Fibroblast of skin of abdomen (primary cell): ENCODE measurements at places on chromosomes 4 and X.
A peak's percentile ranks its signal among the peaks of the same experiment; 100 is the strongest.

DNA sequence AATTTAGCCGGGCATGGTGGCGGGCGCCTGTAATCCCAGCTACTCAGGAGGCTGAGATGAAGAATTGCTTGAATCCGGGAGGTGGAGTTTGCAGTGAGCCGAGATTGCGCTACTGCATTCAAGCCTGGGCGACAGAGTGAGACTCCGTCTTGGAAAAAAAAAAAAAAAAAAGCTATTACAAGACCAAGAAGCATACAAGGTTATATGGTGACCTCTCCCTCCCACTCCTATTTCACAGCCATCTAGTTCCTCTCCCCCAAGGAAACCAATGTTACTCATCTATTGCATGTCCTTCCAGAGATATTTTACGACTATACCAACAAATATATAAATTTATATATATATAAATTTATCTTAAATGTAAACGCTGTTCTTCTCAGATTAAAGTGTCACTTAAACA lies 3.2 kb downstream of the SLC9A7 start:
- DNase-seq = no peak

DNA sequence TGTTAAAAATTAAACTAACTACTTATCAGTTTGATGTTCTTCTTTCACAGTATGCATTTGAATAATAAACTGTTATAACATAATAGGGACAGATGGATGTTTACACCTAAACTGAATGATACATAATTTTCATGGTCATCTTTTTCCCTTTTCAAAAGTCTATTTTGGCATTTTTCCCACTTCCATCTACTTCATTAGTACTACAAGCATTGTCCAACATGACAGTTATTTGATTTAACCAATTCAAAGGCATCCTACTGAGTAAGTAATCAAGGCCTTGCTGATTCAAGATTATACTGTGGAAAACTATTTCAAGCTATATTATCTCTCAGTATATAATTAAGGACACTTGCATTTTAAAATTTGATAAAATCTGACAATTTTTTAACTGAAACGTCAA lies 212.9 kb downstream of the FAT4 start:
- DNase-seq = no peak

GRCh38 chr4:82372517-82373485 lies 990 bp downstream of the HNRNPD start:
- DNase-seq = peak; percentile 72

DNA sequence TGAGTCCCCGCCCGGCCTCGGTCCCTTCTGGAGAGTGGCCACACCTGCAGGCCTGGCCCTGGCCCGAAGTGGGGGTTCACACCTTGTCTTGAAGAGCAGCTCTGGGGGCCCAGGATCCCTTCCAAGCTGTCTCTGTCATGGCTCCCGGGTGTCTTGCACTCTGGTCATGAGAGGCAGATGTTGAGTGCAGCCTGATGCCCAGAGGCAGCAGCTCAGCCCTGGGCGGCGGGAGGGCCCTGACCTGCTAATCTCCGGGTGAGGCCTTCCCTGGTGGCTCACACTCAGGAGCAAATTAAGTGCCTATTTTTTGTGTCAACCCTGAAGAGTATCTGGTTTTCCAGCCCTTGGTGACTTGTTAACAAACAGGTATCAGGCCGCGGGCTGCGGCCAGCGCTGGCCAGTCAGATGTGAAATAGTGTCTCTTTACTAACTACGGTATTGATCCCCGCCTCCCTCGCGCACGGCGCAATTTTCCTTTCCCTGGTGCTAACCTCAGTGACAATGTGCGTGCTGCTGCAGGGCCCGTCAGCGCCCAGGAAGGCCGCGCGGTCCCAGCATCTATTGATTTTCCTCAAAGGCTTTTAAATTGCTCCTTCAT lies 24.2 kb downstream of the NKX1-1 start:
- no peak for DNase-seq

- no peak for DNase-seq
Observed at GRCh38 chr4:68490826-68491457, 43.7 kb downstream of the TMPRSS11E start.

- DNase-seq = no peak
Observed at GRCh38 chr4:157918036-157918832, 254.6 kb downstream of the GASK1B start.

DNA sequence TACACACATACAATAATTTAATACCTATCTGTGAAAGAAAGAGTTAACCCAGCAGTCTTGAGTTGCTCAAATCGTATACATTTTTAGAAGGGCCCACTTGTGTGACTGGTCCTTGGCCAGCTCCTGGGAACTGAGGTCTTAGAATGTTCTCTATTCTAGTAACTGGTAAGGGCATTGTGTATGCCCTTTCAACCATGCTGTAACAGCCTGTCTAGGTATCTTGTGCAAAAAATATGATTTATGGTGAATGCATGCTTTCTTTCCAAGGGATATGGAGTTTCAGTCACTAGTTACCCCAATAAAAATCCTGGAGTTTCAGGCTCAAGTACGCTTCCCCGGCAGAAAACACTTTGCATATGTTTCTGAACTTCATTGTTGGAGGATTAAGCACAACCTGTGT lies 140.6 kb downstream of the NEXMIF start:
- no peak for DNase-seq

- peak; percentile 92 for DNase-seq
Observed at GRCh38 chrX:44400588-44400987, 57.1 kb upstream of the EFHC2 start.

- DNase-seq = no peak
Observed at GRCh38 chr4:80134936-80135701, 62.1 kb upstream of the ANTXR2 start.

DNA sequence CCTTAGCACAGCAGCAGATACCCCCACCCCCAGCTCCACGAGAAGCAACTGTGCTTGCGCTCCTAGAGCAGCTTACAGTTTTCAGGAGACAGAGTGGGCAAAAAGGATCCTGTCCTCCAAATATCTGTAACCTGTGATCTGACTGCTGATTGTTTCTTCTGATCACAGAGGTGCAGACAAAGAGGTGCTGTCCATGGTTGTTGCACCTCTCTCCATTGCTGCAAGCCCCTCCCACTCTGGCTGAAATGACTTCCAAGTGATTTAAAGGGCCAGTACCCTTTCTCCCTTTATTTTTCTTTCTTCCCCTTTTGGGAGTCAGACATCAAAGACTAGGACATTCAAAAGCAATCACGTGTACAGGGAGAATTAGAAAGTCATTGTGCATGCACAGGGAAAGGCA lies 205.3 kb upstream of the GEMIN8 start:
- DNase-seq = no peak

GRCh38 chrX:147981038-147981752 lies at the start of gene FMR1NB:
Gene FMR1NB, plus strand, starts transcription at chrX:147981337. Its CDS starts 66 bp downstream, at chrX:147981403.
- no peak for DNase-seq

DNA sequence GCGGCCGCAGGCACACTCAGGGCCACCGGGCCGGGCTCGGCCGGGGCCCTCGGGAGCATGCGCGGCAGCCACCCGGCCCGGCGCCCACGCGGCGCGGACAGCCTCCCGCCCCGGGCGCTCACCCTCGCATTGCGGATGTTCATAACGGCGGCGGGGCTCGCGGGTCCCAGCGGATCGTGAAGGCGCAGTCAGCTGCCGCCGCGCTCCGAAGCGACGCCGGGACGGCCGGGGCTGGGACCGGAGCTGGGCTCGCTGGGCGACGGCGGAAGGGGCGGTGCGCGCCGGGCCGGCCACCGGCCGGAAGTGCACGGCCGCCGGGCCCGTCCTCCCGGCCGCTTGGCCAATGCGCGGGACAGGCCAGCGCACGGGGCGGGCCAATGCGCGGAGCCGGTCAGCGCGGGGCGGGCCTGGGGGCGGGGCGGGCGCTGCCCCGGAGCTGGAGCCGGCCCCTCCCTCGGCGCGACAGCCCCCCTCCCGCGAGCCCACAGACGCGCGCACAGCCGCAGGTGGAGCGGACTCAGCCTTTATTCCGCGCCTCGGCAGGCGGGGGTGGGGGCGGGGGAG lies at the start of gene NAA10:
NAA10 (minus strand) TSS at position 276 of the 564 bp plus-strand sequence; CDS start at position 143, 133 bp downstream.
- DNase-seq = peak; percentile 72

GRCh38 chr4:2426711-2427275 lies 8.0 kb downstream of the CFAP99 start:
- DNase-seq = no peak

GRCh38 chrX:107628662-107629539 lies 591 bp downstream of the PRPS1 start:
- DNase-seq = peak; percentile 20
